Panc1 (cell line): ENCODE measurements at places on chromosomes 1 and 21.

GRCh38 chr1:225977937-225978748 is 21.0 kb downstream of the SDE2 start:
- no peak for DNase-seq

DNA sequence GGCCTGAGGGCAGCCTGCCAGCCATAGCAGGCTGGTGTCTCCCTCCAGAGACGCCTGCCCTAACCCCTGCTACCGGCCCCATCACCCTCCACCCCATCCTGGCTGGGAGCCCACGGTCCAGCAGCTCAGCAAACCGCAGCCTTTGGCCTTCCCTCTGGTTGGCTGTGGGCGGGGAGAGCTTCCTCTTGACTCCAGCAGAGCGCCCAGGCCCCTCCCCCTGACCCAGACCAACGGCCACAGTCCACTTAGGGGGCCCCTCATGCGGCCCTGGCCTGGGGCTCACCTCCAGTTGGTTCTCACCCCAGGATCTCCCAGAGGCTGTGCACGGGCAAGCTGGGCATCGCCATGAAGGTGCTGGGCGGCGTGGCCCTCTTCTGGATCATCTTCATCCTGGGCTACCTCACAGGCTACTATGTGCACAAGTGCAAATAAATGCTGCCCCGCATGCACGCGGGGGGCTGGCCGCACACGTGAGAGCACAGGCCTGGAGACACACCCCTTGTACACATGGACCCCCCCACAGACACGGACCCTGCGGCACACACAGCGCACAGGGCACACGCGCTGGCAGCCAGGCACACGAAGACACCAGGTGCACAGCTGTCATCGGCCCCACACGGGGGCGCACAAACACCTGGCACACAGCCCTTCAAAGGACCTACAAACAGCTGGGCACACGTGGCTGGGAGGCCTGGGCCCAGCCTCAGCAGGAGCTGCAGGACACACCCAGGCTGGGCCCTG is 3.1 kb downstream of the SMIM1 start:
- peak; percentile 27 for DNase-seq

GRCh38 chr1:89167590-89168230 is 8.1 kb downstream of the GBP7 start:
- DNase-seq, result no peak

DNA sequence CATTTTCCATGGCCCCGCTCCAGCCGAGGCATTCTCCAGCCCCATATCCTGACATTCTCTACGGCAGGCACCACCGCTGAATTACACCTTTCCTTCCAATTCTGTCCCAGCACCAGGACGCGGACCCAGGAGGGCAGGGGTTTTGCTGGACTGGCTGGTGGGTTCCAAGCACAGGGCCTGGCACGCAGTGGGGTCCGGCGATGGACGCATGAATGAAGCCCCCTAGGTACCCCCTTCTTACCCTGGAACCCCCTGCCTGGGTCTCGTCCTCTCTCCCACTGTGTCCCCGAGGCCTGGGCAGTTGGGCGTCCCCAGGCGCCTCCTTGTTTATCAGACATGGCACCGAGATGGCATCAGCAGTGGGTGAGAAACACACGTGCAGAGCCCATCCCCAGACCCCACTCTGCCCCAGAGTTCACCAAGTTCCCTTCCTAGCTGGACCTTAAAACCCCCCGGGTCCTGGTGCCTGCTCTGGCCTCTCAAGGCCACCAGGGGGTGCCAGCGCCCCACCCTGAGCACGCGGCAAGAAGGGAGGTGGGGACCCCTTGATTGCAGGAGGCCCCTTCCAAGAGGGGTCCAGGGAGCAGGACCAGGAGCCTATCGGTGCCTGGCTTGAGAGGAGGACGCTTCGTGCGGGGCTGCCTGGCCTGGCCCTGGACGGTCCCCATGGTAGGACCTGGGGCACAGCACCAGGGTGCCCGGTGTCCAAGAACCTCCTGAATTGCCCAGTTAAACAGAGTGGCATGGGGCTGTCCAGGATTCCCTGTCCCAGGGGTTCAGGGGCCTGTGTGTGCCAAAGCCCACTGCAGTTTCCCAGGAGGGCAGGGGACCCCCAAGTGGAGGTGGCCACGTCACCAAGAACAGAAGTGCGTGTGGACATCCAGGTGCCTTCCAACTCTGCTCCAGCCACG is 46.1 kb downstream of the MEGF6 start:
- no peak for DNase-seq

DNA sequence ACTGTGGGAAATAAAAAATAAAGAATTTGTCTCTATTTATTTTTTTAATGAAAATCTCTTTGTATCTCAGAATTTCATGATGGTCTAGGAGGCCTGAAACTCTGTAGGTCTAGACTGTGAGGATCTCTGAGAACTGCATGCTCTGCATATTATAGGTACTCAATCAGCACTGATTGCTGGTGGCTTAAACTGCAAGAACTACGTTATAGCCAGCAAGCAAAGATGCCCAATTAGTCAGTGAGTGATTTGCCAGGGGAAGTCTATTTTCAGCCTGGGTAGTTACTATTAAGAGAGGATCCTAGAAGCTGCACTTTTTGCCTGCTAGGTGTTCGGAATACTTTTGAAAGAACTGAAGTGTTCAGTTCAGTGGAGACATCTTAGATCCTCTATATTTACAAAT is 87.4 kb downstream of the GPR52 start:
- no peak for DNase-seq

DNA sequence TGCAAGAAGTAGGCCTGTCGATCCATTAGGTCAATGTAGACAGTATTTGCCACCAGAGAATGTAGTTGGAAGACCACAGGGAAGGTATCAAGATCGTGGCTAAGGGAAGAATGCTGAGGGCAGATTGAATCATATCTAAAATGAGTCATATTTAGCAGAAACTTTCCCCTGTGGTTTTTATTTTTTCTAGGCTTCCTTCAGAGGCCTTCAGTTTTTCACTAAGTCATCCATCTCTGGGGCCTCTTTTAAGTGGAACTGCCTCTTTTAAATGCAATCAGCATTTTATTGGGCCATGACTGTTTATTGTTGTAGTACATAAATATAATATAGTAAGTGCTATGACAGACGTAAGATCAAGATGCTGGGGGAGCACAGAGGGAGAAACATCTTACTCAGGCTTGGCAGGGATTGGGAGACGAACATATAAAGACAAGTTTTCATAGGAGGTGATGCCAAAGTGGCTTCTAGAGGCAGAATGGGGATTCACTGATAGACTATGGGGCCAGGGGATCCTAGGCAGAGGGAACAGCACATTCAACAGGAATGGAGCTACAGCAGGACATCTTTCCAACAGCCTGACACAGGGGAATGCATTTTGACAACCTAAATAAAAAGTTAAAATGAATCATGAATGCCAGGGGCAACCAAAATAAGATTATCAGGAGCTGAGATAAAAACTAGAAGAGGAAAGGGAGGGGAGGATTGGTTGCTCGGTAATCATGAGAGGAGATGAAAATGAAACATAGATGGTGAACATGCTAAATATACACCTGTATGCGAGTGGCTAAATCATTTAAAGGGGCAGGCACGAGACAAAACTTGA is 20.1 kb downstream of the UBE2U start:
- DNase-seq, result no peak

- no peak for DNase-seq
Measured at GRCh38 chr1:92536980-92537884, 50.5 kb upstream of the GFI1 start.
